ENCODE measurements at places on chromosomes 13 and 19. TPM values are rescaled to one million over a fixed set of nuclear protein-coding genes. Genes with fewer than 3 reads are reported as not detected.

- no peaks in the 10 kb centered on the region for H3K4me1 ChIP-seq
- DNase-seq = no peak
- no peaks in the 10 kb centered on the region for H3K27me3 ChIP-seq
These were observed 69.8 kb upstream of the RGCC start for GRCh38 chr13:41387576-41387975.

DNA sequence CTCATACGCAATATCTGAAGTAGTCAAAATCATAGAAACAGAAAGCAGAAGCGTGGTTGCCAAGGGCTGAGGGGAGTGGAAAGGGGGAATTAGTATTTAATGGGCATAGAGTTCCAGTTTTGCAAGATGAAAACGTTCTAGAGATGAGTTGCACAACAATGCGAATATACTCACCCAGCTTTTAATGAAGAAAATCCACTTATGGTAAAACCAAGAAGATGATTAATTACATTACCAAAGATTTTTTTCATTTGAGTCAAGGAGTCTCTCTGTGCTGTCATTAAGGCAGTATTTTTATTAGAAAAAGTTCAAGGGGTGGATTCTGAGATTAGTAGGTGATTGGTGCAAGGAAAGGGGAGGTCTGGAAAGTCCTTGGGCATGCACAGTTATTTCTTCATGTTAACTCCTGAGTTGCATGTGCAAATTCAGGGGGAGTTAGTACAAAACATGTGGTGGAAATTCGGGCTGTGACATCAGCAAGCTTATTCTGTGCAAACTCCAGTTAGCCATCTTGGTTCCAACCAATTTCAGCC is 6.9 kb upstream of the CBY2 start:
- H3K27ac ChIP-seq = no peak overlapping the region
- no peak for DNase-seq
- H3K36me3 ChIP-seq = no peaks in the 10 kb centered on the region
- no peaks in the 10 kb centered on the region for H3K4me1 ChIP-seq
- no peaks in the 10 kb centered on the region for H3K27me3 ChIP-seq

DNA sequence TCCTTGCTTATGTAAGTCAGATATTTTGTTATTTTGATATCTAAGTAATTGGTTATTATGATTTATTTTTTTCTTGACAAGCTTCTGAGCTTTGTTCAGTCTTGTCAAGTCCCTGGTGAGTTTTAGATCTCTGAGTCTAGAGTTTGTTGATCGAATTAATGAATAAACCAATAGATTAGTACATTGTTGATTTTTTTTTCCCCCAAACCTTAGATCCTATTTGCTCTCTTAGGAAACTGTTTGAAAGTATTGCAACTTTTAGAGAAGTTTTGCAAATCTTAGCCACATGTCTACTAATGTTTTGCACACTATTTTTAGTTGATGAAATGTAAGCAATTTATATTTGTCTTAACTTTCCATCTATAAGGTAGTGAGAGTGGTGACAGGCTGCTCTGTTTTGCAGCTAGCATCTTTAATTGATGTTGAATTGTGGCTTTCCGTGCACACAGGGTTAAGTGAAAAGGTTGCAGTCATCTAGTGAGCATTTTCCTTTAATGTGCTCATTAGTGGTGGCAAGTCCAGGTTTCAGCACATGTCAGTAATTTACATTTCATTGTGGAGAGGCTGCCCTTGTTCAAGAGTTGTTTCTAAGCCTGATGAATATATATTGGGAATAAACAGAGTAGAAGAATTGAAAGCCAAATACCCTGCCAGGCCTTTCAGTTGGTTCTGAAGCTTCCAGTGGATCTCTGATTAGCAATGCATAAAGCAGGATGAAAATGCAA is 86.3 kb downstream of the PCCA start:
- no peak overlapping the region for H3K27ac ChIP-seq
- peaks cover 4% of the 10 kb centered on the region for H3K4me1 ChIP-seq
- H3K36me3 ChIP-seq = no peaks in the 10 kb centered on the region
- H3K27me3 ChIP-seq = no peaks in the 10 kb centered on the region

DNA sequence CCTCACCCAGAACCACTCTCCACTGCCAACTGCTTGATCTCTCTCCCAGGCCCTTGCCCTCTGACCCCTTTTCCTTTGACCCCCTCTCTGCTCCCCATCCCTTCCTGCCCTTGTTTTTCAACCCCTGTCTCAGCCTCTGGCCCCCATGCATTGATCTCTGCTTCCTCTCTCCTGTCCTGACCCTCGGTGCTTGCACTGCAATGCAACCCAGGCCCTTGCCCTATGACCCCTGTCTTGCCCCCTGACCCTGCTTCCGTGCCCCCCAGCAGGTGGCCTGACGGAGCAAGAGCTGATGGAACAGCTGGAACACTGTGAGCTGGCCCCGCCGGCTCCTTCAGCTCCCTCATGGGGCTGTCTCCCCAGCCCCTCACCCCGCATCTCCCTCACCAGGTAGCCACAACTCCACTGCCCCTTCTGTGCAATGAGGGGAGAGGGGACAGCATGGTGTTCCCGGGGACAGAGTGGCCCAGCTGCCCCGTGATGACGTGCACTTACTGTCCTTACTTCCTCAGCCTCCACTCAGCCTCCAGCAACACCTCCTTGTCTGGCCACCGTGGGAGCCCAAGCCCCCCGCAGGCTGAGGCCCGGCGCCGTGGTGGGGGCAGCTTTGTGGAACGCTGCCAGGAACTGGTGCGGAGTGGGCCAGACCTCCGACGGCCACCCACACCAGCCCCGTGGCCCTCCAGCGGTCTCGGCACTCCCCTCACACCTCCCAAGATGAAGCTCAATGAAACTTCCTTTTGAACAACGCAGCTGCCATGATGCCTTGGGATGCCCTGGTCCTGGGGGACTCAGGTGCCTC is 10.5 kb upstream of the LTBP4 start:
- peaks cover 38% of the 10 kb centered on the region for H3K36me3 ChIP-seq
- no peak for DNase-seq

- H3K4me3 ChIP-seq = no peak overlapping the region
- H3K36me3 ChIP-seq = peaks cover 55% of the 10 kb centered on the region
- H3K27me3 ChIP-seq = no peaks in the 10 kb centered on the region
- H3K4me1 ChIP-seq = peaks cover 9% of the 10 kb centered on the region
- DNase-seq = no peak
- no peak overlapping the region for H3K27ac ChIP-seq
These were observed 2.5 kb downstream of the ZNF426 start for GRCh38 chr19:9535934-9536333.

Gene PAN3
- 30.2 TPM for total RNA-seq

Gene CD22
- total RNA-seq = 8.8 TPM

Gene KLHL1
- total RNA-seq = not detected

All from upper lobe of left lung (tissue), 6 donors.